Skeletal muscle cell (primary cell): ENCODE measurements at places on chromosomes 7 and 10.

GRCh38 chr10:90167174-90168064, 466.0 kb downstream of the KIF20B start:
- peak; percentile 90 for DNase-seq

DNA sequence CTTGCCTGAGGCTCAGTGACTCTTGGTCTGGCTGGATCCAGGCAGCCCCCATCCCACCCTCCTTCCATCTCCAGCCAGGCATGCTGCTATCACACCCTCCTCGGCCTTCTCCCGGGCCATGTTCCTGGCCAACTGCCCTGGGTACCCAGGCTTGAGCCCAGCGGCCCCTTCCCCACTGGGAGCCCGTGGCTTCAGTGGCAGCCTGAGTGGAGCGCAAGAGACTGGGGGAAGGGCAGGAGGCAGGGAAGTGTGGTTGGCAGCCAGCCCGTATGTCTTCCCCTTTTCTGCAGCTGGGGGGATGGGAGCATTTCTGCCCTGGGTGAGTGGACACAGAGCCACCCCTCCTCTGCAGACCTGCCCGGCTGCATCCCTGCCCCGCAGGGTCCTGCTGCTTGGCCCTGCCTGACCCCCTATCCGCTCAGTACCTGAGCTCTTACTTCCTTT, 148.5 kb downstream of the ARHGAP22 start:
- no peak for DNase-seq

DNA sequence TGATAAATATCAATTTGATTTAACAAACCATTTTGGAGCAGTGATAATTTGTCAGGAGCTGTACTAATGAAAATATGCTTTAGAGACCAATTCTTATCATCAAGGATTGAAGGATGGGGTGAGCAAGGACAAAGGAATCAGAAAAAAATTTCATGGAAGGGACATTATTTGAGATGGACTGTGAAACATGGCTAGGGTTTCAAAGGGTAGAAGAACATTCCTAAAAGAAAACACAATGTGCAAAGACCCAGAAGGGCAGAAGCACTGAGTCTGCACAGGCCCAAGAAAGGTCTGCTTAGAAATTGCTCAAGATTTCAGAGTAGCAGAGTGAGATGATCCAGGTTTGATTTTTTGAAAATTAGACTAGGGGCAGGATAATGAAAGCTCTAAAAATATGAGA, 174.5 kb downstream of the LRRN3 start:
- no peak for DNase-seq

DNA sequence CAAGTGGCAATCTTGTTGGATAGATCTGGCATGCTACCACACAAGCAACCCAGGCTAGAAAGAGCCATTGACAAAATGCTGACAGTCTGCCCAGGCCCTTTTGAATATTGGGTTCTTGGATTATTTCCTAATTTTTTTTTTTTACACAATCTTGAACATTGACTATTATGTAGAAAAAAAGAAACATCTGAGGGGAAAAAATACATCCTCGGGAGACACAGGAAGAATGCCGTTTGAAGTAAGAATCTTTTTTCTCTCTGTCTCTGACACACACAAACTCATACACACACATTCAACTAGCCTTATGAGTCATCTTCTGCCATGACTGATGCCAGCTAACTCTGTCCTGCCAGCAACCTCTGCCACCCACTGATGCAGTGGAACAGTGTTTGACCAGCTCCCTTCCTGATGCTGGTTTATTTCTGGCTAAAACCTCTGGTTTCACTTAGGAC, 47.2 kb downstream of the SORBS1 start:
- DNase-seq: no peak

GRCh38 chr7:128868624-128869137, 6.0 kb downstream of the ATP6V1F start:
- DNase-seq: no peak

DNA sequence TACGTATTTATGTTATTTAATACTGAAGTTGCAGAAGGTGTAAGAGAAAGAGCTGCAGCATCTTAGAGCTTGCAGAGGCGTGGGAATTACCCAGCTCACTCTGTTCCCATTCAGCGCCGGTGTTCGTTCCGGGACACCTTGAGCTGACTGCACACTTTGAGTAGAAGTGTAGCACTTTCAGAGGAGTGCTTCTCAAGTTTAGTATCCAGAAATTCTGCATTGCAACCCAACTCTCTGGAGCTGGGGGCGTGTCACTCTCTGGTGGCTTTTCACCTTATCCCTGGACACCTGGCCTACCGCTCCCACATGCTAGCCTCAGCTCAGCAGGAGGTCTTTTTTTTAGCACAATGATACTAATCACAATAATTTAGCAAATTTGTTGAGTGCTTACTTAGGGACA, 66.4 kb upstream of the SHH start:
- DNase-seq: no peak

DNA sequence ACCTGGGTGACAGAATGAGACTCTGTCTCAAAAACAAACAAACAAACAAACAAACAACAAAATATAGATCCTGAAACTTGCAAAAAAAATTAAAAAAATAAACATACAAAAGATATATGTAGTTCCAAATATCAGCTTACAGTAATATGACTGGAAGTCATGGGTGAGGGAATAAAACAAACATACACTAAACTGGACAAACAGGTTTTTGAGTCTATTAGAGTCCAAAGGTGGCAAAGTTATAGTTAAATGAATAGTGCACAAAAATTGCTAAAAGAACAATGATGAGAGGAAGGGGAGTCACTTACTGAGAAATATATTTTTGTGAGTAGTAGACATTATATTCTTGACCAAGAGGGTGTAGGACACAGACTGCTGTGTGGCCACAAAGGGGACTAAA, 16.7 kb upstream of the RSBN1L start:
- no peak for DNase-seq

DNA sequence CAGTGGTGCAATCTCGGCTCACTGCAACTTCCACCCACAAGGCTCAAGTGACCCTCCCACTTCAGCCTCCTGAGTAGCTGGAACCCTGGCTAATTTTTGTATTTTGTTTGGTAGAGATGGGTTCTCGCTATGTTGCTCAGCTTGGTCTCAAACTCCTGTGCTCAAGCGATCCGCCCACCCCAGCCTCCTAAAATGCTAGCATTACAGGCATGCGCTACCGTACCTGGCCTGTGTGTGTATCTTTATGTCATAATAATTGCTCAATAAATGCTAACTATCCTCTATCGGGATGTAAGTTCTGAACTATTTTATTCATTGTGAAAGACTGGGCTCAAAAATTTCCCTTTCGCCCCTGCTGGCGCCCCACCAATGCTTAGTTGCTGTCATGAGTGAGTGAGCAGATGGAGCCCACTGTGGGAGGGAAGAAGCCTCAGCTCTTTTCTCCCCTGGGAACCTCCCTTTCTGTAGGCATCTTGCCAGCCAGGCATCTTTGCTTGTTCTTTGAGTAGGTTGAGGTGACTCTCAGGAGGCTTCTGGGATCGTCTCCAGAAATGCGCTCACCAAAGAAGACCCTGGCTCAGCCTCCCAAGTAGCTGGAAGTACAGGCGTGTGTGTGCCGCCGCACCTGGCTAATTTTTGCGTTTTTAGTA, 38.3 kb downstream of the CAMK1D start:
- no peak for DNase-seq
